ENCODE measurements at places on chromosomes 6 and 20. TPM values are rescaled to one million over a fixed set of nuclear protein-coding genes. Genes with fewer than 3 reads are reported as not detected.

The NXT1 gene
- 30.8 TPM for total RNA-seq

The PTPRK gene
- total RNA-seq = 27.1 TPM

The ZSCAN31 gene
- total RNA-seq = 31.2 TPM

The MTO1 gene
- 33.5 TPM for total RNA-seq

The AVP gene
- total RNA-seq = not detected

GRCh38 chr6:170032197-170032596 lies 258.7 kb downstream of the DLL1 start:
- DNase-seq = no peak

- no peak for DNase-seq
Observed at GRCh38 chr20:52348434-52348833, 156.9 kb upstream of the ZFP64 start.

GRCh38 chr6:150352321-150353296 lies 16.2 kb upstream of the IYD start:
- peak; percentile 80 for DNase-seq

- DNase-seq = no peak
Observed at GRCh38 chr6:146290589-146290901, 253.1 kb upstream of the RAB32 start.

- DNase-seq = peak; percentile 88
Observed at GRCh38 chr6:160141001-160141726, 19.5 kb downstream of the SLC22A1 start.

DNA sequence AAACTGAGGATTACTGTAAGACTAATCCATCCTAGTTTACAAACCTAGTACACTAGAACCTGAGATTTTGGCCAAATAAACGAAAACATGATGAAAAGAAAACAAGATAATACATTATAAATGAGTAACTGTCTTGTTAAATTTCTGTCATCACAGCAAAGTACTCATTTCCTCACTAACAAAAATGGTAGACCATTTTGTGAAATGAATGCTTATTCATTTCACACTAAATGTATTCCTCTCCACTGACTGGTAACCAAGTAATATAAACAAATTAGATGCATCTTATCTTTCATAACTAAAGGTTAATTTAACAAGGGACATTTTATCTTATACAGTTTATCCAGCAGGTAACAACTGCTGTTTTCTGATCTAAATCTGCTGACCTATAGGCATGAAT lies 143.7 kb downstream of the REV3L start:
- DNase-seq = no peak

DNA sequence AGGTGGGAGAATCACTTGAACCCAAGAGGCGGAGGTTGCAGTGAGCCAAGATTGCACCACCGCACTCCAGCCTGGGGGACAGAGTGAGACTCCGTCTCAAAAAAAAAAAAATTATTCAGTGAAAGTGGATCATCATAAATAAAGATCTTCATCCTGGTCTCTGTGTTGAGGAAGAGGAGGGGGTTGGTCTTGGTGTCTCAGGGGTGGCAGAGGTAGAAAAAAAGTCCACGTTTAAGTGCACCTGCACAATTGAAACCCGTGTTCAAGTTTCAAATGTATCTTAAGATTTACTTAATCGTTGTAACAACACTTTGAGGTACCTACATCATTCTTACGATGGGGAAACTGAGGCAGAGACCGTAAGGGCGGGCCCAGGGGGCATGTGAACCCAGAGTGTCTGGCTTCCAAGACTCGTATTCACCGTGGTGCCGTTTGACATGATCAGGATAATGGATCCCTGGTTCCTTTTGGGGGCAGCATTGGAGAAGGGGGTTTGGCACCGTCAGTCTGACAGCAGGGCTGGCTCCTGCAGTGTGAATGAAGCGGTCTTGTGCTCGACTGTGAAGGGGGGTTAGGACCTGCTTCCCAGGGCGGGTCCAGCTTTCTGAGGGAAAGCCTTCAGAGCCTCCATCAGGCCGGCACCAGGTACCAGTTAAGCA lies 32.9 kb upstream of the ID1 start:
- no peak for DNase-seq

DNA sequence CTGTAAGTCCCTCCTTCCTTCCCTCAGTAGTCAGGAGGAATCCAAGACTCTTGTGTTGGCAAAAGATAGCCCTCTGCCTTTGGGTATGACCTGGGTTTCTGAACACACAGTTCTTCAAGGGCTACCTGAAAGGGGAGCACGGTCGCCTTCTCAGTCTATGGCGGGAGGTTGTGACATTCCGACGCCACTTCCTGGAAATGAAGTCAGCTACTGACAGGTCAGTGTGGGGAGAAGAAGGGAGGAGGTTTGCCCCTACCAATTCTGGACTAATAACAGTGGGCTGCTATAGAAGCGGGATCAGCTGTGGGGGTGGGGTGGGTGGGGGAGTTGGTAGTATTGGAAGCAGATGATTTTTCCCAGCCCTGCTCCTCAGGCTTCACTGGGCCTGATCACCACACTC lies 11.5 kb downstream of the CEP250 start:
- DNase-seq = no peak

DNA sequence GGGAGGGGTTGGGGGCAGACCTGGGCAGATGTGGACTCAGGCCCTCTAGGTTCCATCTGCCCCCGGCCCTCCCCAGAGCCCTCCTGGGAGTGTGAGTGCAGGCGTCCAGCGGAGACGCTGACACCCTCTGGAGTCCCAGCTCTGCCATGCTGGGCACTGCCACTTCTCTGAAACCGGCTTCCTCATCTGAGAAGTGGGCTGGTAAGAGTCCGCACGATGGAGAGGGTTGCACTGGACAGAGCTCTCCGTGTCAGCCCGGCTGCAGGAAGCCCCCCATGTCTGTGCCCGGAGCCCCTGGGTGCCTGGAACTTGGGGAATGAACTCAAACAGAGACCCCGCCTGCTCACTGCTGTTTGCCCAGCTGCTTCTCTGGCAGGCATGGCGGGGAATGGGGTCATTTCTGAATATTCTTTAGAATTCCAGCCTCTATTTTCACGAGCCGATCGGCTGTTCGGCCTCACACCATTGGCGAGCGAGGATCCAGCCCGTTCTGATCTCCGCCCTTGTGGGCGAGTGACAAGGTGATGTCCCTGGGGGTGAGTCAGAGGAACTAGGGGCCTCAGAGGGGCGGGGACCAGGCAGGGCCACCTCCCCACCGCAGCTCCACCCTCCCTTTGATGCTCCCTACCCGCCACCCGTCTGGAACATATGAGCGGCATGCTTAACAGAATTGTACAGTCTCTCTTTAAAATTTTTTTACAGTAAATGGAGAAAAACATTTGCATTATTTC lies 47.8 kb upstream of the GATA5 start:
- no peak for DNase-seq

- peak; percentile 17 for DNase-seq
Observed at GRCh38 chr6:107695061-107695720, 128.9 kb downstream of the SCML4 start.

DNA sequence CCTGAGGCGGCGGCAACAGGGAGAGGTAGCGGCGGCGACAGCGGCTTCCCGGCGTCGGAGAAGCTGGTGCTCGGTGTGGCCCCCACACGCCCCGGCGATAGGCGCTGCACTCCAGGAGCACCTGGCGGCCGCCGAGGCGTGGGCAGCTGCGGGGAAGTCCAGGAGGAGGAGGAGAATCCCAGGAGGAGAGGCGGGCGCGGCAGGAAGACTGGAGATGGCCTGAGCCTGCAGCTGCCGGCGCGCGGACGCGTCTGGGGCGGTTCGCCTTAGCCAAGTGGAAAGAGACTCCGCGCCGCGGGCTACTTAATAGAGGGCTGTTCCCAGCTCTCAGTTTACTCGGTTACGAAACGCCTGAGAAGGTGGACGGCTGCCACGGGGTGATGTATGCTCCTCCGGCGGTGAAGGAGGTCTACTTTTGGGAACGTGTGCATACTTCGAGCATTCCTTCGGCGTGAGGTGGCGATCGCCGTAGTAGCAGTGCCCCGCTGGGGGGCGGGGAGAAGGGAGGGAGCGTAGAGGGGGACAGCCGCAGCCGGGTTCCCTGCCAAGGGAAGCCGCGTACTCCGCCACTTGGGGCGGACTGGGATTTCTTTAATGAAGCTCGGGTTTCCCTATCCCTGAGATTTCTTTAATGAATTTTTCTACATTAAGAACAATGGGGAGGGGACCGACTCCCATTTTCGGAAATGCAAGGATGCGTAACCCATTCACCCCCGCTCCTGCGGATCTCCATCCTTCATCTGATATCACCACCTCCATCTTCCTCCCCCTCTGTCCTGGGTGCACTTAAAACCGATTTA lies at the start of gene COL12A1:
TSS of gene COL12A1 (minus strand) at position 278 of the 800 bp plus-strand sequence. CDS start 3,261 bp downstream, outside the sequence.
- DNase-seq = peak; percentile 99

DNA sequence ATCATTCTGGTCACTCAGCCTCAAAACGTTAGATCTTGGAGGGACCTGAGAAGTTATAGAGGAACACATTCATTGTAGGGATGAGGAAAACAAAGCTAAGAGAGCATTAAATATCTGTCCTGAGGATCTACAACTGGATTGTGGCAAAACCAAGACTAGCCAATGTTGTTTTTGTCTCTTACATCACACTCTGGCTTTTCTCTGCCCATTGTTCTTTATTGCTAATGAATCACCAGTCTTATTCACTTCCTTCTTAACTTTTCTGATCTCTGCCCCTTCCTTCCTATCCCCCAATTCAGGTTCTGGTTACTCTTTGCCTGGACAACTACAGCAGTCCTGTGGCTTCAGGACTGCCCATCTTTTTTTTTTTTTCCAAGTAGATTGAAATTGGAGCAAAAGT lies 57.0 kb upstream of the PREP start:
- peak; percentile 80 for DNase-seq

DNA sequence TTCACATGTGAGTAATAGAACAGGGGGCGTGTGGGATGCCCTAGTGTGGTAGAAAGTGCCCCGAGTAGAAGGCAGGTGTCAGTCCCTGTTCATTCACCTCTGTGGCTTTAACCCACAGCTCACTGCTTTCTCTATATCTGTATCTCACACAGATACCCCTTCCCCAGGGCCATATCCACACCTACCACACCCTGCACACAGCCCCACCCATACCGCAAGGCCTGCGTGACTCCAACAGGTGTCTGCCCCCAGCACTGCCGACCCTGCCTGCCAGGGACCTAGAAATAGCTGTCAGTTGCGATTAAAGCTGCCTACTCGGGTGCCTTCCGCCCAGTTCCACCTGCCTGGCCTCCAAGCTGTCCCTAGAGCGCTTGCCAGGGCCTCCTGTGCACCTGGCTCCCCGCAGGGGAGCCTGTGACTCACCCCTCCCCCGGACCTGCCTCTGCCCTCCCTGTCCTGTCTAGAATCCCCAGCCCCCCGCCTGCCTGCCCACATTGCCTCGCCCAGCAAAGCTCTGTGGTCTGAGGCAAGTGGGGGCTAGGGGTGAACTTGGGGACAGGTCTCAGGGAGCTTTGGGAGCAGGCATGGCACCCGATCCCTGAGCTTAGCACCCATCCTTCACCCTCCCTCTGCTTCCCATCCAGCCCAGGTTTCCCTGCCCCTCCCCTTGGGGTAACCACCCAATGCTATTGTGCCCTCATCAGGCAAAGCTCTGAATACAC lies 38.3 kb upstream of the ID1 start:
- DNase-seq = no peak

DNA sequence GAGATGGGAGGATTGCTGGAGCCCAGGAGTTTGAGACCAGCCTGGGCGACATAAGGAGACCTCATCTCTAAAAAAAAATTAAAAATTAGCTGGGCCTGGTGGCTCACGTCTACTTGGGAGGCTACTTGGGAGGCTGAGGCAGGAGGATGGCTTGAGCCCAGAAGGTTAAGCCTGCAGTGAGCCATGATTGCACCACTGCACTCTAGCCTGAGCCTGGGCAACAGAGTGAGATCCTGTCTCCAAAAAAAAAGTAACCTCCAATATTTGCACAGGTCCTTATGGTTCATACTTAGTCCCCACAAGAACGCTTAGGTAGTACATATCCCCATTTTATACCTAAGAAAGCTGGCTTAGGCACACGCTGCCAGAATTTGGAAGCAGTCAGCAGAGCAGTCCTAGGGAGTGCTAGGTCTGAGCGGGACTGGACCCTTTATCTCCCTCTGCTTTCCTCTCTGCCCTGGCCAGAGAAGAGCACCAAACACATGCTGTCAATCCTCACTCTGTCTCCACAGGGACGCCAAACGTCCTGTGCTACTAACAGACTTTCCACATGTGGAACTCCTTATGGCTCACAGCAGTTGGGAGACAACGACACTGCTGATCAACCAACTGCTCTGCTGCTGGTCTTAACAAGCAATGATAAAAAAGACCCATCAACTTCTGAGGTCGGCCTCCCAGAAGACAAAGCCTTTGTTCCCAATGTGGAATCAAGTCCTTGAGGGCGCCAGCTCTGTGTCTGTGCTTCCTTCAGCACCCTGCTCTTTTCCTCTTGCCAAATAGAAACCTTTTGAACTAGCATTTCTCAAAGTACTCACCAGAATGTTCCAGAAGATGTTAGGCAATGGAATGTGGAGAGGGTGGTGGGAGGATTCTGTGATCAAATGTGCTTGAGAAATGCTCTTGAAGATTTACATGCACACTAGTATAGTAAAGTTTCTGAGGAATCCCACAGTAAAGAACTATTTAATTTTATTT lies 226.3 kb upstream of the DTNBP1 start:
- no peak for DNase-seq

DNA sequence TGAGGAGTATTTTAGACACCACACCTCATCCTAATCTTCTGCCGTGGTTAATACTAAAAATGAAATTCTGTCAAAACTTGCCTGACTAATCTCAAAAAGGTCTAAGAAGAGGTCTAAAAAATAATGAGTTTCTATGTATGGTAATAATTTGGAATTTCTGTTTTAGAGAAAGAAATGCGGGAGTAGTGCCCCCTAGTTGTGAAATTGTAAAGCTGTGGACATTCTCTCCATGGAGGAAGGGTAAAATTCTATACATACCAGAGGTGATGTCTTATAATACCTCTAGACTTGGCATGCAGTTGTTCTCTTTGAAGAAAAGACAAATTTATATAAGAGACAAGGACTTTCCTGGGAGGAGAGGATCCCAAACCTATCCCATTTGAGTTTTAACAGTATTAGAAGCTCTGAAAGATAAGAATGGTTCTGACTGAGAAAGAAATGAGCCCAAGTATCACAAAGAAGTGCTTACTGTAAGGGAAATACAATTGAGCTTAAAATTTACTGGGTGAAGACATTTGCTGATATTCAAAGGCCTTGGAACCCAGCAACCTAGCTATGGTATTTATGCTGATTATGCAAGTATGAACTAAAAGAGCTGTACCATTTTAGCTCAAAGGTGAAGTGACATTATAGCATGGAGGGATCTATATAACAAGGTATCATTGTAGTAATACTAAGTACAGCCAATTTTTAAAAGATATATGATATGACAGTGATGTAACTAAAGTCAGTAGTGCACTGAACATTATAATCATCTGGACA lies 5.1 kb upstream of the EPHA7 start:
- DNase-seq = peak; percentile 21

DNA sequence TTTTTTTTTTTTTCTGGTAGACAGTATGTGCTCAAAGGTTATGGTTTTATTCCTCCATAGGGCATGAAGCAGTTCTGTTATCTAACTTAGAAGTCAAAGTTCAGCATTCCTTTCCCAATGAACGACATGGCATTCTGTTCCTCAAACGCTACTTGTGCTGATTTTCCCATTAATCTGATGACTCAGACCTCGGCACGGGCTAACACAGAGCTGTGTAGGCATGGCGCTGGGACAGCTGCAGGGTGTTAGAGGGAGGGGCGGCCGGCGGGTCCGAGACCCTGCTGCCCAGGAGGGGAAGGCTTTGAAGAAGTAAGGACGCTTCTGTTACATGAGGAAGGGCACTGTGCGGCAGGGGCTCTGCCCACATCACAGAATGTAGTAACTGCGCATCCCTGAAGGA lies 93.6 kb upstream of the AGPAT4 start:
- DNase-seq = no peak

GRCh38 chr6:159093609-159094443 lies 49.0 kb upstream of the TAGAP start:
- DNase-seq = no peak

All from fibroblast of the aortic adventitia (primary cell).